ENCODE measurements at places on chromosomes 6 and 20.

DNA sequence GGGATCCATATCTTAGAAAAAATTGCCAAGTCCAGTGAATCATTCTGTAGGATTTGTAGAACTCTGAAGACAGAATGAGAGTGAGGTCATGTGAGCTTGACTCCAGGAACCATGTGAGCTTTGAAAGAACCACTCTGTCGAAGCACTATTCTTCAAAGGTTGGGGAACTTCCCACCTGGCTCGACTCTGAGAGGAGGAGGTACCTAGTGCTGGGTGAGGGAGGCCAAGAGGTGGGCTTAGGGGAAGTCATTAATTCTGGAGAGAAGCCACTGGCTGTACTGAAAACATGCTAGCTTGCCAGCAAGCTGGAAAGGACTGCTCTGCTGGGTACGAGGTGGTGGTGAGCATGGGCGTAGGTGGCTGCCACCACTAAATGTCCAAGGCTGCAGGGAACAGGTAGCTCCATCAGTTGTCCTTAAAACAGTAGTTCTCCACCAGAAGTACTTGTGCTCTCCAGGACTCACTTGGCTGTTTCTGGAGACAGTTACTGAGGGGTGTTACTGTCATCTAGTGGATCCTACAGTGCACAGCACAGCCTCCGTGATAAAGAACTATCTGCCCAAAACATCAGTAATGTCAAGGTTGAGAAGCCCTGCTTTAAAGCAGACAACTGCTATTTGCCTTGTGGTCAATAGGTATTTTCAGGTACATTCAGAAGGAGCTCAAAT, 34.7 kb upstream of the SYNJ2 start:
- DNase-seq: peak; percentile 41

GRCh38 chr20:64261138-64261537, 5.6 kb downstream of the PCMTD2 start:
- peak; percentile 35 for DNase-seq

GRCh38 chr20:23823111-23823510, 3.4 kb downstream of the CST2 start:
- no peak for DNase-seq

GRCh38 chr6:150813319-150813992, 52.0 kb upstream of the MTHFD1L start:
- peak; percentile 84 for DNase-seq

DNA sequence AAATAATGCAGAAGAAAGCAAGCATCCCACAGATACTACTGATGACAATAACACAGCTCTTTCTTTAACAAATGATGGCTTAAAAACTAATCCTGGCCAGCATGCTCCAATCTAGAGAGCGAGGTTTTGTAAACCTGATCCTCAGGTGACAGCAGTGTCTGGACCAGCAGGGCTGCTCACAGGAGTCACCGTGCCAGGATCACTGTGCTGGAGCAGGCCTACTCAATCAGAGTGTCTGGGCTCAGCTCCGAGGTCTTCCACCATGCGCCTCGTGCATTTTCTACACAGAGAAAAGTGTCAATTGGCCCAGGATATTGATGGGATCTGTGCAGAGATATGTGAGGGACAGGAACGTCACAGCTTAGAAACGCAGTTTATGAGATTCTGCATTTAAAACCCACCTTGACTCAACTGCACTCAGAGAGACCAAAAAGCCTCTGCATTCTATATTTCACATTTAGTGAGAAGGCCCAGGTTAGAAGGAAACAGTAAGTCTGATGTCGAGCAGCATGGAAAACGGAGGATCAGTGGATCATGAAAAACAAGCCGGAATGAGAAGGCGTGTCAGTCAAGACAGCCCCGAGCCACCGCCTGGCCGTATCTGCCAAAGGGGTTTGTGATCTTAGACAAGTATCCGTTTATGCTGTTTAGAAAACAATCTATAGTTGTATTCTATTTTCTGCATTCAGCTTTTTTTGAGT, 7.8 kb downstream of the RAMACL start:
- no peak for DNase-seq

GRCh38 chr6:109513571-109514071, 30.6 kb upstream of the ZBTB24 start:
- no peak for DNase-seq

GRCh38 chr20:11777387-11778205, 140.1 kb upstream of the BTBD3 start:
- DNase-seq: no peak
